Stimulated activated CD8-positive, alpha-beta memory T cell treated with anti-CD3 and anti-CD28 coated beads, Interleukin-2, amount 100 ng/mL, for 1 hour (primary cell): ENCODE measurements at places on chromosomes 11 and 22.

DNA sequence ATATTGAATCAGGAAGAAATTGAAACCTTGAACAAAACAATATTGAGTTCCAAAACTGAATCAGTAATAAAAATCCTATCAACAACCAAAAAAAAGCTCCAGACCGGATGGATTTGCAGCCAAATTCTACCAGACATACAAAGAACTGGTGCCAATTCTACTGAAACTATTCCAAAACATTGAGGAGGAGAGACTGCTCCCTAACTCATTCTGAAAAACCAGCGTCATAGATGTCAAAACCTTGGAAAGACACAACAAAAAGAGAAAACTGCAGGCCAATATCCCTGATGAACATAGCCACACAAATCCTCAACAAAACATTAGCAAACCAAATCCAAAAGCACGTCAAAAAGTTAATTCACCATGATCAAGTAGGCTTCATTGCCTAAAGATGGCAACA lies 353.8 kb downstream of the TMEM135 start:
- no peak for DNase-seq

- DNase-seq: no peak
Measured at GRCh38 chr11:46724088-46724487, 5.1 kb downstream of the F2 start.

- DNase-seq: no peak
Measured at GRCh38 chr11:837990-838307, 4.4 kb downstream of the POLR2L start.

DNA sequence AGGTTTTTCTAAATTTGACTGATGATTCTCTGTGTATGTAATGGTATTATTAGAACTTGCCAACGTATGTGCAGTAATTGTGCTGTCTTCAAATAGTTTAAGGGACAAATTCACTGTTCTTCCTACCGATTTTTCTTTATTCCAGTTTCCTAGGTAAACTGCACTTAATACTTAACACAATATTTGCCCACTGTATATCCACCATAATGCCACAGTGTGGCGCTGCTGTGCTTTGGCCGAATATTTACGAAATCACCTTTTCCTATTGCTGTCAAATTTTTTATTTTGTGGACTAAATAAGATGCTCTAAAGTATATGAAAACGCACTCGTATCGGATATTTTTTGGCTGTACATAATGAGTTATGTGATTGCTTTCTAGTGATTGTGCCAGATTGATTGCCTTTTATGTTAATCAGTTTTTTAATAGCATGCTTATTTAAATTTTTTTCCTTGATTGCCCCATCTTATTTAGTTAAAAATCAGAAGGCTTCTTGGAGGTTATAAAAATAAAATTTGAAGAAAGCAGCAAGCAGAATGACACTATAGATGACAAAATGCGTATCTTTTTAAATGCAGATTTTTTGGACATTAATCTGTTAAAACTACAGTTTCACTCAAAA lies 10.5 kb downstream of the AASDHPPT start:
- peak; percentile 7 for DNase-seq

DNA sequence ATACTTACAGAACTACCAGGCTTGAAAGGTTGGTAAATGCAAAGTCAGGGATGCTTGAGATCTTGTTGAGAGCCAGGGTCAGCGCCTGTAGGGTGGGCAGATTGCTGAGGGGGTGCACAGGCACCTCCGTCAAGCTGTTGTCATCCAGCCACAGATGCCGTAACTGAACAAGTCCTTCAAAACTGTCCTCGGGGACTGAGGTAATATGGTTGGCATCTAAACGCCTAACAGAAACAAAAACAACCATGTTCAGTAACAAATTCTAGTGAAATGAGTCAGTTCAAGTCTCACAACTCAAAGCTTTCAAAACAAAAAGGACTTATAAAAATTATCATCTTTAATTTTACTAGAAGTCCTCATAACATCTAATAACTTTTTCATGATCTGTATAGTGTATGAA lies 22.2 kb upstream of the CCDC34 start:
- no peak for DNase-seq

DNA sequence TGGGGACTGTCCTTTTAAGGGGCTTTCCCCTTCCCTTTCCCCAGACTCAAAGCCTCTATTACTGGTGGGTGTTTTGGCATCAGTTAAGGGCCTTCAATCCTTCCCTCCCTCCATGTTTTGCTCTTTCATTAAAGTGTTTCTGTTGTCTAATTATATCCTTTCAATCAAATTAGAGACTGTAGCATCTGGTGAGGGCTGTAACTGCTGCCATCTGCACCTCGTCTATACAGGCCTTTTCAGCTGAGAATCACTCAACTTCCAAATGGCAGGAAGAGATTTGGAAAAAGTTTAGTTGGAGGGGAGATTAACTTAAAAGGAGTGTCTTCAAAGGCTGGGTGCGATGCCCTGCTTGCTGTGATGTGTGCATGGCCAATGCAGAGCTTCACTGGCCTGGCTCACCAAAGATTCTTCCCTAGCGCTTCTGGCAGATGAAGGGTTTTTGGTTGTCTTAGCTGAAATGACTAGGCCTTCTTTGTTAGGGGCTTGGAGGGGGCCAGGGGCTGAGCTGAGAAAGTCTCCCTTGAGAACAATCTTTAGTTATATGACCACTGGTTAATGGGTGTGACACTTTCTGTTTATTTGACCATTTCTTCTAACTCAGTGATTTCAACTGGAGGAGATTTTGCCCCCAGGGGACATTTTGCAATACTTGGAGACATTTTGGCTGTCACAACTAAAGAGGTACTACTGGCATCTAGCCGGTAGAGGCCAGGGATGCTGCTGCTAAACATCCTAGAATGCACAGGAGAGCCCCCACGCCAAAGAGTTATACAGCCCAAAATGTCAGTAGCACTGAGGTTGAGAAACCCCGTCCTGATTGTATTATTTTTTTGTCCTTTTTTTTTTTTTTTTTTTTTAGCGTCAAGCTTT lies 7.5 kb downstream of the KREMEN1 start:
- no peak for DNase-seq

DNA sequence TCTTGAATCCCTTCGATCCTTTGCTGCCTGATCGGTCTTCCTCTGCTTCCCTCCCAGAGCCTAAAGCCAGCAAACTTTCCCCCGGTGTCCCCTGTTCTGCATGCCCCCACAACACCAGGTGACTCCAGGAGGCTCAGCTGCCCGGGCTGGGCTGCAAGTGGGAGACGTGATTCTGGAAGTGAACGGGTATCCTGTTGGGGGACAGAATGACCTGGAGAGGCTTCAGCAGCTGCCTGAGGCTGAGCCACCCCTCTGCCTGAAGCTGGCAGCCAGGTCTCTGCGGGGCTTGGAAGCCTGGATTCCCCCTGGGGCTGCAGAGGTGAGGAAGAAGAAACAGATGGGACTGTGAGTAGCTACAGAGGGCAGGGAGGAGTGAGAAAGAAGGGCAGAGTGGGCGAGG lies 3.6 kb downstream of the NHERF4 start:
- no peak for DNase-seq

GRCh38 chr11:95147364-95147905 lies 57.8 kb downstream of the ENDOD1 start:
- DNase-seq: no peak

DNA sequence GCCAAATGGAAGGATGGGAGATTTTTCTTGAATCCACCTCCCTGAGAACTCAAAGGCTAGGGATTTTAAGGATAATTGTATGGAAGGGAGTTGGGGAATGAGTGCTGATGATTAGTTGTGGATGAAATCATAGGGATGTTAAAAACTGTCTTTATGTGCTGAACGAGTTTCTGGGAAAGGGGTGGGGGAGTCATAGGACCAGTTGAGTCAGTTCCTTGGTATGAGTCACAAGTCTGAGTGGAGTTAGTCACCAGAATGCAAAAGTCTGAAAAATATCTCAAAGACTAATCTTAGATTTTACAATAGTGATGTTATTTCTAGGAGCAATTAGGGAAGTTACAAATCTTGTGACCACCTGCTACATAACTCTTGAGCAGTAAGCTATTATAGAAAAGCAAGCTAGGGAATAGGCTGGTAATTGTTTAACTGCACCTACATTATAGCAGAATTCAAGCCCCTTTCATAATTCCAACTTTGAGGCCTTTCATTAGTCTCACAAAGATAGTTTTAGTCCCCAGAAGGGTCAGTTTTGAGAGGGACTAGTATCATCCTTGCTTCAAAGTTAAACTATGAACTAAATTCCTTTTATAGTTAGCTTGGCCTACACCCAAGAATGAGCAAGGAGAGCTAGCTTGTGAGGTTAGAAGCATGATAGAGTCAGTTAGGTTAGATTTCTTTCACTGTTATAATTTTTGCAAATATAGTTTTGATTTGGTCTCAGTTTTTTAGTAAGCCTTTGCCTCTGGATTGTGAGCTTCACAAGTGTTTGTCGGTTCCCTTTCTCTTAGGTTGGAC lies 668.0 kb downstream of the ETS1 start:
- no peak for DNase-seq

DNA sequence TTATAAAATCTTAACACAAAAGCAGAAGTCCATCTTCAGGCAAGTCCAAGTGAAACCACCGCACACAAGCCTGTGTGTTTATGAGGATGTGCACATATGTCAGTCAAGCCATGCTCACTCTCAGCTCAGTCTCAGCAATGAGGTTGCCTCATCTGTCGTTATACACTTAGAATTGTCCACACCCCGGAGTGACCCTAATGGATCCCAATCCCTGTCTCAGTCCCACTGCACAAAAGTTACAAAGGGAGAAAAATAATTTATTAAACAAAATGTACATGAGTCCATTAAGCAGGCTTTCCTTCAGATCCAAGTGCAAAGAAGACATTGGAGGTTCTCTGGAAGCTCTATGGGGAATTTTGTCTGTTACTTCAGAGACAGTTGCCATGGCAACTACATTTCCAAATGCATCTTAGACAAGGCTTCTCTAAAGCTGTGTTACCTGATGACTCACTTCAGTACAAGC lies 24.4 kb downstream of the OR8B12 start:
- no peak for DNase-seq

GRCh38 chr11:13868710-13869397 lies 93.7 kb upstream of the SPON1 start:
- DNase-seq: no peak

GRCh38 chr11:133529807-133530500 lies 2.3 kb downstream of the OPCML start:
- no peak for DNase-seq

- DNase-seq: peak; percentile 10
Measured at GRCh38 chr11:6443269-6444003, 2.6 kb upstream of the HPX start.

DNA sequence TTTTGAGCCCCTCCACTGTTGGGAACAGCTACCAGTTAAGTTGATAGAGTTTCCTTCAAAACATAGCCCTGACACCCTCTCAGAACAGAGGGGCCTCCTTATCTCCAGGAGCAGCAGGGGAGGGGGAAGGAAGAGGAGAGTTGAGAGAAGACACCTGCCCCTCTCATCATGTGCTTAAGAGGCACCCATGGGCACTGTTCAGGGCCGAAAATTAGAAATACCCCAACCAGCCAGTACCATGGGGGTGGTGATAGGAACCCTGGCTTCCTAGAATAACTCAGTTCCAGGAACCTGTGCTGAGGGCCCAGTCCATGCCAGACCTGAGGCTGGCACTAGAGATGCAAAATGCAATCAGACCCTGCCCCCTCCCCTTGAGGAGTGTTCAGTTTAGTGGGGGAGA lies 9.3 kb upstream of the GDPD5 start:
- no peak for DNase-seq

DNA sequence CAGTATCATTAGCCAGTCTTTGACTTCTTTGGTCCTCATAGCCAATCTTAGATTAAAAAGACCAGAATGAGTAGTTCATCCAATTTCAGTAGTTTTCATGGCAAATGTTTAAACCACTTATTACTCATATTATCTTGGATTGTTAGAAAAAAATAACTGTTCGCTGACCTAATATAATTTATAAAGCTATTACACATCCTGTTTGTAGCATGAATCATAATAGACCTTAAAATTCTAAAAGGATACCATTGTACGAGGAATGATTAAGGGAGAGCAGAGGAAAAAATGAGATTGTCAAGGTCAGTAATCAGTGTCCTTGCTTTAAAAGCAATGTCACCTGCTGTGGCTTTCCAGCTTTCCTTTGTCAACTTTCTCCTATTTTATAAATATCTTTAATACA lies 371.2 kb downstream of the NELL1 start:
- no peak for DNase-seq

DNA sequence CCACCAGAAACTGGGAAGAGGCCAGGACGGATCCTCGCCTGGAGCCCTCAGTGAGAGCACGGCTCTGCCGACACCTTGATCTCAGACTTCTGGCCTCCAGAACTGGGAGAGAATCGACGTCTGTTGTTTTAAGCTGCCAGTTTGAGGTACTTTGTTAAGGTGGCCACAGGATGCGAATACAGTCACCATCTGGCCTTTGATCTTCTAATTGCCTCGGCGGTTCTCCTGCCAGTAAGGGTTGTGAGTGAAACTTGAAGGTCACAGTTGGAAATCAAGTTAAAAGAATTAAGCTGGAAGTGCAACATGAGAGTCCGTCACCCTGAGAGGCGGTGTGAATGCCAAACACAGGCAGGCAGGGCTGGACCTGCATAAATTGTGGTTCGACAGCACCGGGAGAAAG lies 27.9 kb downstream of the PARVB start:
- DNase-seq: no peak

GRCh38 chr11:111359223-111360149 lies 19.6 kb downstream of the POU2AF1 start:
- no peak for DNase-seq

DNA sequence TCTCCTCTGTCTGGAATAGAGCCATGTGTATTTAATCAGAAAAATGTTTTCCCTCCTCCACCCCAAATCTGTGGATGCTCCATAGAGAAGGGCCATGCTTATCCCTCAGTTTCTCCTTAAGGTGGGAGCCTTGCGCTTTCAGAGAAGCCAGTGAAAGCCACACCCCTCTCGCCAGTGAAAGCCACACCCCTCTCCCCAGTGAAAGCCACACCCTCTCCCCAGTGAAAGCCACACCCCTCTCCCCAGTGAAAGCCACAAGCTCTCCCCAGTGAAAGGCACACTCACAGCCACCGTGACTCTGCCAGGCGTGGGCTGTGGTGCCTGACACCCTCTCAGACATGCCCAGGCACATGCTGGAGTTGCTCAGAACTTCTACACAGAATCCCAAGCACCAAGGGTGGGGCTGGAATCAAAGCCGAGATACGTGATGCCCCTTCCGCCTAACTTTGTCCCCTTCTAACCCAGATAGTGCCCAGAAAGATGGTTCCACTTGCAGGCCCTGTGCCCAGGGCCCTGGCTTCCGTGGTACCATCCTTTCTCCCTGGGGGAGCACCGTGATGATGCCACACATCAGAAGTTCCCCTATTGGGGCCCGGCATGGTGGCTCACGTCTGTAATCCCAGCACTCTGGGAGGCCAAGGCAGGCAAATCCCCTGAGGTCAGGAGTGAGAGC lies 16.5 kb upstream of the PRR5 start:
- peak; percentile 60 for DNase-seq
